ENCODE measurements at places on chromosomes 2 and 18. TPM values are rescaled to one million over a fixed set of nuclear protein-coding genes. Genes with fewer than 3 reads are reported as not detected.

GRCh38 chr2:172791953-172792352 is 56.3 kb downstream of the RAPGEF4 start:
- no peak for DNase-seq

- no peak for DNase-seq
These were observed 30.8 kb downstream of the OTX1 start for GRCh38 chr2:63081404-63081803.

The CNDP1 gene
- total RNA-seq: not detected

The ADD2 gene
- 0.08 TPM for total RNA-seq

GRCh38 chr2:240556553-240557100 is 1.2 kb downstream of the ANKMY1 start:
- DNase-seq: no peak

The ZNF385B gene
- total RNA-seq: 2.1 TPM

DNA sequence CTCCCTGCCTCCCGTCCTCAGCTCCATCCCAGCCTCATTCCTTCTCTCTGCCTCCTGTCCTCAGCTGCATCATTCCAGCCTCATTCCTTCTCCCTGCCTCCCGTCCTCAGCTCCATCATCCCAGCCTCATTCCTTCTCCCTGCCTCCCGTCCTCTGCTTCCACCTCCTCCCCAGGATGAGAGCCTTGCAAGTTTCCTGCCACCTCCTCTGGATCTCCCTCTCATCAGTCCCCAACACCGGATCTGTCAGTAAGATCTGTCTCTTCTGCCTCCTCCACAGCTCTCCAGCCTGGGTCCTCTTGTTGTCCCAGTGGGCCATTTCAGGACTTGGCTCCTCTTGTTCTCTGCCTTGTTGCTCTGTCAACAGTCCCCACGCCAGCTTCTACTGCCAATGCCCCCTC is 130.9 kb downstream of the NDUFA10 start:
- no peak for DNase-seq

DNA sequence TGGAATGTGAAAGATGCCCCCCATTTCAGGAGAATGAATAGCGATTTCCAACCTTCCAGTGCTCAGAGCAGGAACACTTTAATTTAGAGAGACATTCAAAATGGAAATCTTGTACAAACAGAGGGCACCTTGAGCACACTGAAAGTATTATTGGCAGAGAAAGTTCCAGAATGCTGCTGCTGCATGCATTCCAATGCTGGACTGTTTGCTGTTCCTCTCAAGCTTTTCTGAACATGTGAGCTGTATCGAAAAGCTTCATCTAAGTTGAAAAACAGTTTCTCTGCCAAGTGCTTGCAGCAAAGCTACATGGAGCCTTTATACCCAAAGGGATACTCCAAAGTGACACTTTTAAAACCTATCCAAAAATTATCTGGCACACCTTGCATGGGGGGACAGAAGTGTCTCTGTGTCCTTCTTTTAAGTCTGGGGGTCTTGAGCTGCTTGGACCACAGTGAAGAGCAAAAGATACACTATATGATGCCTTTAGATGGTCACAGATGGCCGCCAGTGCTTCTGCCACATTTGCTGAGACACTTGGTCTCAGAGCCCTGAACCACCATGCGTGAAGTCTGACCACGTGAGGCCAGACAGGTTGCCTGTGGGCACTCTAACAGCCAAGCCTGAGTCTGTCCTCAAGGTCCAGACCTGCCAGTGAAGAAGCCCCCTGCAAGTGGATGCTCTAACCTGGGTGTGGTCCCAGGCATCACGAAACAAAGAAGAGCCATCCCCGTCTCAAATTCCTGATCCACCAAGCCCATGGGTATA is 18.8 kb downstream of the UXS1 start:
- no peak for DNase-seq

DNA sequence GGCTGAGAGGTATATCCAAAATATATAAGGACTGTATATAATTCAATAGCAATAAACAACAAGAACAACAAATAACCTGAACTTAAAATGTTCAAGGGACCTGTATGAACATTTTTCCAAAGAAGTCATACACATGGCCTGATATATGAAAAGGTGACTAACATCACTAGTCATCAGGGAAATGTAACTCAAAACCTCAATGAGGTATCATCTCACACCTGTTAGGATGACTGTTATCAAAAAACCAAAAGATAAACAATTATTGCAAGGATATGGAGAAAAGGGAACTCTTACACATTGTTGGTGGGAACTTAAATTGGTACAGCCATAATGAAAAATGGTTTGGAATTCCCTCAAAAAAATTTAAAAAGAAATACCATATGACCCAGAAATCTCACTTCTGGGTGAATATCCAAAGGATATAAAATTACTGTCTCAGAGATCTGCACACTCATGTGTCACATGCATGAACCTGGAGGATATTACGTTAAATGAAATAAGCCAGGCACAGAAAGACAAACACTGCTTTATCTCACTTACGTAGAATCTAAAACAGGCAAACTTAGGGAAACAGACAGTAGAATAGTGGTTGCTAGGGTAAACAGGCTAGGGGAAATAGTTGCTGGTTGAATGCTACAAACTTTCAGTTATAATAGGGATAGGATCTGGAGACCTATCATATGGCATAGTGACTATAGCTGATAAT is 334.5 kb upstream of the MMADHC start:
- no peak for DNase-seq

GRCh38 chr2:233989221-233989858 is 61.2 kb upstream of the SPP2 start:
- DNase-seq: no peak

DNA sequence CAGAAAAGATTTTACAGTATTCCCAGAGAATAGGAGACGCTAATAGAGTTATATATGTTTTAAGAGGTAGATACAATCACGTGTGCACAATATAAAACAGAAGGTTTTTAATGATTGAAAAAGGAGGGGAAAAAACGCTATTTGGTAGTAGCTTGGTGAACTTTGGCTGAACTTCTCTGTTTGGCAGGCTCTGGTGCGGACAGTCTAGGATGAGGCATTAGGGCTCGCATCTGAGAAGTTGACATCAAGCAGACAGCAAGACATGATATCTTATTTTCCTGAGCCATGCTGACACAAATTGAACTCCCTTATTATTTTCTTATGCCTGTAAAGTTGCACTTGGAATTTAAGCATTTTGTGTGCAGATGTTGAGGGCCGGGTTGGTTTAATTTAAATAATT is 176.6 kb downstream of the EN1 start:
- no peak for DNase-seq

GRCh38 chr2:708667-709066 is 31.5 kb upstream of the TMEM18 start:
- DNase-seq: no peak

GRCh38 chr2:224612578-224612977 is 27.4 kb upstream of the CUL3 start:
- DNase-seq: no peak

DNA sequence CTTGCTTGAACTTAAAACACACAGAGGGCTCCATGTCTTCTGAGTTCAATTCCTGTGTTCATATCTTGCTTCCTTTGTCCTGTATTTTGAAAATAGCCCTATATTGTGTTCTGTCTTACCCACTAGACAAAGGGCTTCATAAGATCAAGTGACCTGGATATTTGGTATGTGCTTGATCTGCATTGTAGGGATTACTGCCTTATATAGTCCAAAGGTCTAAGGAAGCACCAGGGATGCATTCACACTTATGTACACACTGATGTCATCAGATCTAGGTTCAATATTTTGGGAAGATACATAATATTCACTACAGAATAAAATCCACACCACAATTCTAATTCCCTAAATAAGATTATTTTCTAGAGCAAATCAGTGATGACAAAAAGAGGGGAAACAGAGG is 278.0 kb upstream of the KYNU start:
- no peak for DNase-seq

- DNase-seq: no peak
These were observed 160.1 kb downstream of the DYSF start for GRCh38 chr2:71613403-71613952.

DNA sequence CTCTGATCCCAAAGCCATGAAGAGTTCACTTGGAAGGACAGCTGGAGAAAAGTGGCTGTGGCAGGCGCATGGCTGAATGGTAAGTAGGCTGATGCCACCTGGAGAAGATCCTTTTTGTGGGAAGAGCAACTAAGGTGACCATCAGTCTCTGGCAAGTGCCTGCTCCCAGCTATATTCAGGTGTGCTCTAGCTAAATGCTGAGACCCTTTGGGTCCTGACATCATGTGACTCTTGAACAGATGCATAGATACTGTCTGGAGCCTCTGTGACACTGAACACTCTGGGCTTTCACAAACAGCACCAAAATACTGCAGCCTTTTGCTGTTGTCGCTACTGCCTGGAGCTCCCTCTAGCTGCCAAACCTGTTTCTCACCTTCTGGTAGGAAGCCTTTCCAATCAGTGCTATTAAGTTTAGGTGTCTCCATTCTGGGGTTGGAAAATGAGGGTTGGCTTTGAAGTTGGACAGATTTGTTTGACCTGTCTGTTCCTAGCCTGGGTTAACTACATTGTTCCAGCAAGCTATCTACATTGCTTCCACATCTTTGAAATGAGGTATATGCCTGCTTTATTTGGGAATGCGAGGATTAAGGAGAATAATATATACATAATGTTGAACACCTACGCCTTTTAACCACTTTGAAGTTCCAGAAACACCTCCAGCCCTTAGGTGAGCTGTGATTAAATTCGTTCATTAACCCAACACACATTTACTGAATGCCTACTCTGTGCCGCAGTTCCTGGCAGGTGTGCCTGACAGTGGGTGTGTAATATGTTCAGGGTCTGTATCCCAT is 3.1 kb downstream of the EGR4 start:
- peak; percentile 24 for DNase-seq

- DNase-seq: no peak
These were observed 27.2 kb upstream of the B4GALT6 start for GRCh38 chr18:31711365-31712172.

DNA sequence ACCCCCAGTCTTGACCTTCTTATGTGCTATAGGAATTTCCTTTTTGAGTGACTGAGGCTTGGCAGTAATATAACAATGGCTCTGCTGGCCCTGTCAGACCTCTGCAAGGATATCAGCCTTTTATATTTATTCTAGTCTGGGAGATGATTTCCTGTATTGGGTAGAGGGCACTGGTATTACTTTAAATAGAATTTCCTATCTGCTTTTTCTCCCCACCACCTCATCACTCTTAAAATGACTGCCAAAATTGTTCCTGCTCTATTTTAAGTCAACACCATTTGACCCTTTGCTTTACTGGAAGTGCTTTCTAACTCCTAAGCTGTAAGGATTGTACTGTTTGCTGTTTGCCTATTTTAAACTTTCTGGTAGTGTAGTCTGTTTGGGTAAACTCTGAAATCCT is 658.4 kb upstream of the FSHR start:
- no peak for DNase-seq

DNA sequence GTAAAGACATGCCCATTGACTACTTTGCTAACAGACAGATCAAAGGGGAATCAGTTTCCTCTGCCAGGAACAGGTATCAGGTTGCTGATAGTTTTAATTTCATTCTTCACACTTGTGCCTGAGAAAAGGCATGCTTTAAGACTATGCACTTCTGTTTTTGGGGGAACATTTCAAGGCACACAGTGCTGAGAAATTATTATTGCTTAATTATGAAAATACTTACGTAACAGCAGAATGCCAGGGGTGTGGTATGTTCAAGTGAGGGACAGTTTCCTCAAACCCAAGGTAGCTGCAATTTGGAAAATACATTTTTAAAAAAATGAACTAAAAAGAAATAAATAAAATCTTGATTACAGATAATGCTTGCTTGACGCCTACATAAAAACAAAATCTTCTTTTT is 1746.1 kb upstream of the PIK3C3 start:
- DNase-seq: no peak

The INPP5D gene
- 0.47 TPM for total RNA-seq

The MC4R gene
- not detected for total RNA-seq

GRCh38 chr2:23589739-23590138 is 204.8 kb downstream of the KLHL29 start:
- peak; percentile 56 for DNase-seq

DNA sequence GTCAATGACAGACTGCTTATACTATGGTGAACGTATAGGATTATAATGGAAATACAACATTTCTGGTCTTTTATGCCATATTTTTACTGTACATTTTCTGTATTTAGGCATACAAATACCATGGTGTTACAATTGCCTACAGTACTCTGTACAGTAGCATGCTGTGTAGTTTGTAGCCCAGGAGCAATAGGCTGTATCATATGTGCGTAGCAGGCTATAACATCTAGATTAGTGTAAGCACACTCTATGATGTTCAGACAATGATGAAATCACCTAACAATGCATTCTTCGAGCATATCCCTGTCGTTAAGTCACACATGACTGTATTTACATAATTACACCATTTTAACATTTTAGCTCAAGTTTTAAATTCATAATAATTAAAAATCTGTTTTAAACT is 556.6 kb upstream of the ZNF804A start:
- DNase-seq: no peak

The REEP1 gene
- 2.1 TPM for total RNA-seq

The SP100 gene
- total RNA-seq: 5.5 TPM

The NDUFS1 gene
- total RNA-seq: 115 TPM

- no peak for DNase-seq
These were observed 82.6 kb downstream of the THADA start for GRCh38 chr2:43513216-43513615.

The SERPINB3 gene
- not detected for total RNA-seq

DNA sequence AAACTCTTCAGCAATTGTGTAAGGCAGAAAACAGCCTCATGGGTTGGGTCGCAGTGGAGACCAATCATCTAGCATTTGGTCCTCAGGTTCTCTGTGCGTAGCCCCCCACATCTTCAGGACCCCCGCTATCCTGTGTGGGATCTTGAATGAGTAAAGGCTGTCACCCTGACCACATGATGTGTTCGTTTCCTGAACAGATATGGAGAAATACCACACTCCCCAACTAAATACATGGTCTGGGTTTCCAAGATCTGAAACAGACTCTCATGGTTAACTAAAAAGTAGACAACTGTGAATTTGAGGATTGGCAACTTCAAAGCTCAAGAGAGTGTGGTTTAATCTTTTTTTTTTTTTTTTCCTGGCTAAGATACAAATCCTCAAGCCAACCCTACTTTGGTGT is 23.2 kb downstream of the DOCK10 start:
- no peak for DNase-seq

The LAMA3 gene
- 0.08 TPM for total RNA-seq

The CCL20 gene
- 4.3 TPM for total RNA-seq

GRCh38 chr18:58172031-58172430 is 128.0 kb downstream of the NEDD4L start:
- DNase-seq: no peak

- DNase-seq: no peak
These were observed 1.3 kb downstream of the TAF1B start for GRCh38 chr2:9844576-9844975.

The ARPC2 gene
- 141 TPM for total RNA-seq

The DNAJC10 gene
- total RNA-seq: 58.0 TPM

Data from SJCRH30 (cell line).